ENCODE measurements at places on chromosomes 13 and 19.

GRCh38 chr19:1177322-1178114 lies 3.5 kb upstream of the SBNO2 start:
- DNase-seq = peak; percentile 92

- DNase-seq = no peak
Observed at GRCh38 chr19:887072-887471, 5.9 kb downstream of the MED16 start.

DNA sequence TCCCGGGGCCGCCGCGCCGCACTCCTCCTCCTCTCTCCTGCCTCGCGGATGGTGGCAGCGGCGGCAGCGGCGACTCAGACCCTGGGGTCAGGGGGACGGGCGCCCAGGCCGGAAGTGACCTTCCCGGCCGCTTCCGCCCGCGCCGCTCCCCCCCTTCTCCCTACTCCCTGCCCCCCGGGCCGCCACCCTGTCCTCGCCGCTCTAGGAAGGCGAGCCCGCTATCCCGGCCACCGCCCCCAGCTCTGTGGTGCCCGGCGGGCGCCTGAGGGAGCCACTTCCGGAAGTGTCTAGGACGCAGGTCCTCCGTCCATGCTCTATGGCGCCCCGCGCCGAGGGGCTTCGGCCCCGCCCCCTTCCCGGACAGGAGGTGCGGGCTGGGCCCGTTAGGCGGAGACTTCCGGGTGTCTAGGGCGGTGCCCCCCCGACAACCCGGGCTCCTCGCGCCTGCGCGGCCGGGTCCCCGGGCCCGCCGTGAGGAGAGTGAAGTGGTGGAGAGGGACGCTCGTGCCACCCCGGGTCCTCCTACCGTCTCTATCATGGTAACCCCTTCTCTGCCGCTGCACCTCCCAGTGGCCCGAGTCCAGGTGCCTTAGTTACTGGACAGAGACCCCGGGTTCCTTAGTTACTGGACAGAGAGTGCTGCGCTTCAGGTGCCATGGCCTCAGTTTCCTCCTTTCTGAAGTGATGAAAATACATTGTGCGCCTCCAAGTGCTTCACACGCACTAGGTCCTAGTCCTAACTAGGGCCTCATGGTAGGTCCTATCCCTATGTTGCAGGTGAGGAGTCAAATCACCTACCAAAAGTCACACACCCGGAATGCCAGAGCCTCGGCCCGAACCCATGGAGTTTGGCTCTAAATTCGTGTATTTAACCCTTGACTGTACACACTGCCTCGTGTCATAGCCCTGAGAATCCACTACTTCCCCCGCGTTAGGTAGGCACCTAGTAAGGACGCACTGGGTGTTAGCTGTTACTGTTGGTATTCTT lies at the start of gene ZNF787:
TSS of gene ZNF787 (minus strand) at position 116 of the 988 bp plus-strand sequence. CDS start 18,078 bp downstream, outside the sequence.
- peak; percentile 88 for DNase-seq

DNA sequence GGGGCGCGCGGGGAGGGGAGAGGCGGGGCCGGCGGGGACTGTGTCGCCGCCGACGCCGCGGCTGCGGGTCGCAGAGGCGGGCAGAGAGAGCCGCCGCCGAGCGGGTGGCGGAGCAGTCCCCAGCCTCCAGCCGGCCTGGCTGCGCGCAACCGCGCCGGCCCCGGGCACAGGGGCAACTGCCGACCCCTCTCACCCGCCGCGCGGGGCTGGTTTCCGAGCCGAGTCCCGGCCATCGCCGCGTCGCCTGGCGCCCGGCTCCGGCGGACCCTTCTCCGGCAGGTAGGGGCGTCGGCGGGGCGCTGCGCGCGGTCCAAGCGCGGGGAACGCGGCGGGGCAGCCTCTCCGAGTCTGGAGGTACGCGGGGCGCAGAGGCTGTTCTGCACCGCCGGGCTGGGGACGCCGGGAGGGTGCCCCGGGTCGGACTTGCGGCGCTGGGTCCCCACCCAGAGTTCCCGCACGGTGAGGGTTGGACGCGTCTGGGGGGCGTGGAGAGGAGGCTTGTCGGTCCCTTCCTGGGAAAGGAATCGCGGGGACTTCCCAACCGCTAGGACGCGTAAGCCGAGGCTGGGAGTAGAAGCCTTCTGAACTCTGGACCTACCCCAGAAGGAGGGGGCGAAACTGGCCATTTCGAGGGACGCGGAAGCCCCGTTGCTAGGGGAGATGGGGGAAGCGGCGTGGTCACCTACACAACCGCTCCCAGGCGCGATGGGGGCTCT lies 133.6 kb upstream of the MYO16 start:
- no peak for DNase-seq

DNA sequence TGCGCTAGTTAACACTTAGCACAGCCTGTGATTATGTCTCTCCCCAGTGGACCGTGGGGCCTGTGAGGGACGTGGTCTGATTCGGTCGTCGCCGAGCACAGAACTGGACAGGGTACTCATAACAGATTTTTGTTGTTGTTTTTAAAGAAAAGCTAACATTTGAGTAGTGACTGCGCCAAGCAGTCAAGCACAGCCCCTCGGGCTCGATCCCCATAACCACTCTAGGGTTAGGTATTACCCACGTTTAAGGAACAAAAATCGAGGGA lies 805 bp upstream of the PTOV1 start:
- no peak for DNase-seq

GRCh38 chr13:32737111-32737571 lies 150.9 kb downstream of the PDS5B start:
- DNase-seq = no peak

DNA sequence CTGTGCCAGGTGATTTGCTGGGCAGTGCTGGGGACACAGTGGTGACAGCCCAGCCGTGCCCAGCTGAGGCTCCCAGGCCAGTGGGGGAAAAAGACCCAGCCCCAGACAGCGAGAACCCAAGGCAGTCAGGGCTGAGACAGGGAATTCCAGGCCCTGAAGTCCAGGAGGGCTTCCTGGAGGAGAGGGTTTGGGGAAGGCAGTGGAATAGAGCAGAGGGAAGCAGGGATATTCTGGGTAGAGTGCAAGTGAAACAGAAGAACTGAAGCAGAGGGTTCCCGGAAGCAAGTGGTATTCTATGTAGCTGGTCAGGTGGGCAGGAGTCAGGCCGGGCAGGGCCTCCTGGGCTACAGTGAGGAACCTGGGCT lies 1.3 kb upstream of the CEACAM16 start:
- no peak for DNase-seq

DNA sequence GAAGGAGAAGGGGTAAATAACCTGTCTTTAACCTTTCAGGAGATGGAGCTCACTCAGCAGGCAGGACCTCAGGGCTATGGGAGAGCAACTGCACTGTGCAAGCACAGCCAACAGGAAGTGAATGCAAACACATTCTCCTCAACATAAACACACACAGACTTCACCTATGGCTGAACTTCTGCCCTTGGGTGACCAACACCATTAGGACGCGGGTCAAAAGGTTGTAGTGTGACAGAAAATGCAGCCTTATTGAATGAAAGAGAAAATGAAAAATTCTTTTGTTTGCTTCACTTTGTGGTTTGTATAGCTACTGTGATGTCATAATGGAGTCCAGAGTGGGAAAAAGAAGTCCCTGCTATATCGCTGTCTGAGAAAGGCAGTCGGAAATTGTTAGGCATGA lies 323.0 kb downstream of the NDFIP2 start:
- DNase-seq = no peak

- DNase-seq = no peak
Observed at GRCh38 chr19:48329167-48329891, 4.0 kb downstream of the EMP3 start.

- DNase-seq = no peak
Observed at GRCh38 chr13:94121686-94122085, 357.8 kb downstream of the DCT start.

DNA sequence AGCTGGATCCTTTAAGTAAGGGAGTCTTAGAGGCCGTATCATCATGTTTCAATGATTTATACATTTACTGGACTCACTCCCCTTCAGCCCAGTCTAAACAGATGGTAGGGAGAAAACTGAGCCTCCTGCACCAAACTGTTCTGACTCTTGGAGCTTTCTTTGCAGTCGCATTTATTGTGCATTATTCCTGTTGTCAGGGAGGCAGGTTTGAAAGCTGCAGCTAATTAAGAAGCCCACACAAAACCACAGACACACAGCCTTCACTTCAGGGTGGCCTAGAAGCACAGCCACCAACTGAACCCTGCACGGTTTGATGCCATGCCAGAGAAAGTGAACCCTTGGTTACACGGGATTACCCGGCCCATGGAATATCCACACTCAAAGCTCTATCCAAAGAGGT lies 911.0 kb downstream of the UQCRFS1 start:
- no peak for DNase-seq

DNA sequence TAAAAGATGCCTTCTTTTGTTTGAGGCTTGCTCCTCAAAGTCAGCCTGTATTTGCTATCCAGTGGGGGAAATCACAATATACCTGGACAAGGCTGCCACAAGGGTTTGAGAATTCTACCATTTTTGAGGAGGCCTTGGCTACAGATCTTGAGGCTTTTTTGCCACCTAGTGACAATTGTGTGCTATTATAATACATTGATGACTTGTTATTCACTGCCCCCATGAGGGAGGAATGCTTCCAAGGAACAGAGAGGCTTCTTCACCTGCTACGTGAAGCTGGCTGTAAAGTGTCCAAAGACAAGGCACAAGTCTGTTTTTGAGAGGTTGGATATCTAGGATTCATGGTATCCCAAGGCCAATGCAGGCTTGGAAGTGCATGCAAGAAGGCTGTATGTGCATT lies 72.5 kb downstream of the ZNF708 start:
- DNase-seq = peak; percentile 1

DNA sequence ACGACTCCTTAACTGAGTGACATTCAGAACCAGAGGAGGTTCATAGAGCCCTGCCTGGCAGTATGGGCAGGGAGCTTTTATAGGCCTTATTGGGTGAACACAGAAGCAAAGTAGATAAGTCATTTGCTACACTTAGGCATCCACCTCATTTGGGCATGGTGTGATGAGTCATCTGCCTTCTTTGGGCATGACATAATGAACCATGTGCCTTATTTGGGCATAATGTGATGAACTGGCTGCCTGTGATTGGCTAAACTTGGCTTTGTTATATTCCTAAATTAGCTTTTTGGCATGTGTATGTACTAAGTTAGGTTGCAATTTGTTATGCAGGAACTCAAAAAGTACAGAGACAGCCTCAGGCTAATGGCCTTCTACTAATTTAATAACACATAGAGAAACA lies 2210.2 kb upstream of the PCDH20 start:
- no peak for DNase-seq

GRCh38 chr13:41931337-41931736 lies 29.6 kb downstream of the VWA8 start:
- peak; percentile 35 for DNase-seq

DNA sequence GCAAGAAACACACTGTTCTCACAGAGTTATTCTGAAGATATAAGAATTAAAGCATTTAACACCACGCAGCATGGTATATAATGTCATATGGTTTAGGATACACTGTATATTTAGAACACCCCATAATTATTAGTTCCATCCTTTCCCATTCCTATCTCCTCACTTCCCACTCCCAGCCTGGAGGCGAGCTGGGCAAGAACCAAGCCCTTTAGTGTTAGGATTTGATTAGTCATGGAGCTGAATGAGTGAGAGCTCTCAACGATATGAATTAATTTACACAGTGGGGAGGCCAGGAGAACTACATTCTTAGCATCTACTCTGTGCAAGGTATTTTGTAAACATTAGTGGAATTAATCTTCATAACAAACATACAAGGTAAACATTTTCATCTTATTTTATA lies 934.3 kb downstream of the DIAPH3 start:
- no peak for DNase-seq

DNA sequence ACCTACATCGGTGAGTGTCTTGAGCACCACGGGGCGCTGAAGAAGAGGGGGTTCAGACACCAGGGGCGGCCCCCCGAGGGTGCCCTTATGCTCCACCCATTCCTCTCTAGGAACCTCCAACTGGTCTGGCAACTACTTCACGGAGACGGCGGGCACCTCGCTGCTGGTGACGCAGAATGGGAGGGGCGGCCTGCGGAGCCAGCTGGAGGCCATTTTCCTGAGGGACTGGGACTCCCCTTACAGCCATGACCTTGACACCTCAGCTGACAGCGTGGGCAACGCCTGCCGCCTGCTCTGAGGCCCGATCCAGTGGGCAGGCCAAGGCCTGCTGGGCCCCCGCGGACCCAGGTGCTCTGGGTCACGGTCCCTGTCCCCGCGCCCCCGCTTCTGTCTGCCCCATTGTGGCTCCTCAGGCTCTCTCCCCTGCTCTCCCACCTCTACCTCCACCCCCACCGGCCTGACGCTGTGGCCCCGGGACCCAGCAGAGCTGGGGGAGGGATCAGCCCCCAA lies 12.1 kb downstream of the HIPK4 start:
- DNase-seq = no peak

- DNase-seq = no peak
Observed at GRCh38 chr13:97228850-97229521, 6.9 kb downstream of the MBNL2 start.

DNA sequence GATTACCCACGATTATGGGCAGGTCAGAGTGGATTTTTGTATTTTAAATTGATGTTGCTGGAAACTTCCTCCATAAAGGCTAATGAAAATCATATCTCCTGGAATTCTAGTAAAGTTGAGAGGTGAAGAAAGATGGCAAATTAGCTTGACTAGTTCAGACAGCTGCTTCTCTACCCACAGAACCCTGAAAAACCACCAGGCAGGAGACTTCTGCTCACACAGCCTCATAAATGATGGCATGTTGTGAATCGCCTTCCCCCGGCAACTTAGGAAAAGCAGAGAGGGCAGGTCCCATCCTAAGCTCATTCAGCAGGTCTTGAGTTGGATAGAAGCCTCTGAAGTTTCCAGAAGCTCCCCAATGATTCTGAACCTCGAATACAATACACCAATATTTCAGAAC lies 87.6 kb upstream of the SLC7A1 start:
- no peak for DNase-seq

DNA sequence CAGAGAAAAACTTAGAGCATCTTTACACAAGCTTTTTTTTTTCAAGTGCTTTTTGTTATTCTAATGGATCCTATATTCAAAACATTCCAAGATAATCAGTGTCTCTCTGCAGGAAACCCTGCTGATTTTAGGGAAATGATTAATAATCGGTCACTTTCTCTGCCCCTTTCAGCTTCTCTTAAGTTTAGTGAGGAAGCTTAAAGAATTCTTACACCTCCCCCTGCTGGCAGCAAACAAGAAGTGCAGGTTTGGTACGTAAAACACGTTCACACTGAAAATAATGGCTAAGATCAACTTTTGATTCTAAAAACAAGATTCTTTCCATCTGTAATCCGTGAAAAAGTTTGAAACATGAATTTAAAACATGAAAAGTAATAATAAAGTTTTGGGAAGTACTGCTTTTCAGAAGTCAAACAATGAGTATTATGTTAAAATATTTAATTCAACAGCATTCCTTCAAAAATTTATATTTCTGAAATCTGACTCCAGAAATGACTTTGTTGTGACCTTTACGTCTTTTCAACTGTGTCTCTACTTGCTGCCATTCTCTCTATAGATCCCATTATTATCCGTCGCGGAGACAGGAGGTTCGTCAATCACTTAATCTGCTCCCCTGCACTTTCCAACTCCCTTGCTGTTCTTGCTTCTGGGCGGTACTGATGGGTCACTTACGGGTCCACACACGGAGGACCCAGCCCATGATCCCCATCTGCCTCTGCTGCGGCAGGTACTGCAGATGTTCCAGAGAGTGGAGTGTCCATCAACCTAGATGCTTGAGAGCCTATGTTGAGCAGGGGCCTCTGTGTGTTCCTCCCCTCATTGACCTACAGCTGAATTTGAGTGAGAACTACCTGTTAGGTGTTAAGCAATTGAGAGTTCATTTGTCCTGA lies 203.1 kb upstream of the EDNRB start:
- peak; percentile 11 for DNase-seq

GRCh38 chr19:39582891-39583625 lies 19.3 kb upstream of the LGALS13 start:
- DNase-seq = no peak
